ENCODE measurements at places on chromosomes 13 and 19.
A peak's percentile ranks its signal among the peaks of the same experiment; 100 is the strongest.

GRCh38 chr19:33676999-33677665 lies 55.4 kb downstream of the CHST8 start:
- DNase-seq: no peak

DNA sequence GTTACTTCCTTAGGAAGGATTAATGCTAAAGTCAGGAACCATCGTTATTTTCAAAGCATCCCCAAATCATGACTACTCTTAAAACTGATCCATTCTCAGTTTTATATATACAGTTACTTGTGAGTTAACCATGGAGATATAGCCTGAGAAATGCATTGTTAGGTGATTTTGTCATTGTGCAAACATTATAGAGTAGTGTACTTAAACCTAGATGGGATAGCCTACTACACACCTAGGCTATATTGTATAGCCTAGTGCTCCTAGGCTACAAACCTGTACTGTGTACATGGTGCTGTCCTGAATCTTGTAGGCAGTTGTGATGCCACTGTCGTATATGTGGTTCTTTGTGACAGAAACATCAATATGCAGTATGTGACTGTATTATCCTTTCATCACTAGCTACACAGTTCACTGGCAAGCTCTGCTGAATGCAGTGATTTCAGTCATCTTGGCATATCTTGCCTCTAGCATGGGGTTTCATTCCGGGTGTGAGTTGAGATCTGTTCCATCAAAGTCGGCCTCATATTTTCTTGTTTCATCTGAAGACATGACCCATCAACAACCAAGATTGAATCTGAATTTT lies 45.3 kb downstream of the CDK8 start:
- no peak for DNase-seq

GRCh38 chr13:21674490-21675009 lies 3.7 kb downstream of the FGF9 start:
- DNase-seq: no peak

DNA sequence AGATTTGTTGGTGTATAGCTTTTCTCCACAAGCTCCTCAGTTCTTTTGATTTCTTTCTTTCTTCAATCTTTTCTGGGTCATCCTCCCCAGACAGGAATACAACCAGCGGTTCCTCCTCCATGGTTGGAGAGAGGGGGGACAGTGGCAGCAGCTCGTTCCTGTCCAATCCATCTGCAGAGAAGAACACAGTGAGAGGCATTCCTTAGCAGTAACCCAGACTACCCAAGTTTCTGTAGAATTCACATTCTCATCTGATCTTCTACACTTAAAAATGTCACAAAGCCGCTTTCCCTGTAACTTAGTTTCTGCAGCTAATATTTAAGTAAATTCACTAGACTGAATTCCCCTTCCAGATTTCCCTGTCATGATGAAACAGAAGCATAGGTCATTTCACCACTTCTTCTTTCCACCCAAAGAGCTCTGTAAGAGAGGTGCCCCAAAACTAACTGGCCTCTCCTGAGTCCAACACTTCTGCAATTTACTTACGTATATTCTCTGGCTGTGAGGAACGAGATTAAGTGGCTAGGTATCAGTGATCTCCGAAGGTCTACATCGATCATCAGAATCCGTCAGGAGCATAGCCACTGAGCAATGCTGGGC lies 171.9 kb downstream of the TBC1D4 start:
- no peak for DNase-seq

- no peak for DNase-seq
Observed at GRCh38 chr19:4589579-4590410, 30.3 kb upstream of the SEMA6B start.

- no peak for DNase-seq
Observed at GRCh38 chr19:18141031-18141430, 11.9 kb upstream of the PIK3R2 start.

- no peak for DNase-seq
Observed at GRCh38 chr19:48501494-48502349, 9.9 kb downstream of the LMTK3 start.

- no peak for DNase-seq
Observed at GRCh38 chr19:45710356-45711130, 18.1 kb downstream of the QPCTL start.

DNA sequence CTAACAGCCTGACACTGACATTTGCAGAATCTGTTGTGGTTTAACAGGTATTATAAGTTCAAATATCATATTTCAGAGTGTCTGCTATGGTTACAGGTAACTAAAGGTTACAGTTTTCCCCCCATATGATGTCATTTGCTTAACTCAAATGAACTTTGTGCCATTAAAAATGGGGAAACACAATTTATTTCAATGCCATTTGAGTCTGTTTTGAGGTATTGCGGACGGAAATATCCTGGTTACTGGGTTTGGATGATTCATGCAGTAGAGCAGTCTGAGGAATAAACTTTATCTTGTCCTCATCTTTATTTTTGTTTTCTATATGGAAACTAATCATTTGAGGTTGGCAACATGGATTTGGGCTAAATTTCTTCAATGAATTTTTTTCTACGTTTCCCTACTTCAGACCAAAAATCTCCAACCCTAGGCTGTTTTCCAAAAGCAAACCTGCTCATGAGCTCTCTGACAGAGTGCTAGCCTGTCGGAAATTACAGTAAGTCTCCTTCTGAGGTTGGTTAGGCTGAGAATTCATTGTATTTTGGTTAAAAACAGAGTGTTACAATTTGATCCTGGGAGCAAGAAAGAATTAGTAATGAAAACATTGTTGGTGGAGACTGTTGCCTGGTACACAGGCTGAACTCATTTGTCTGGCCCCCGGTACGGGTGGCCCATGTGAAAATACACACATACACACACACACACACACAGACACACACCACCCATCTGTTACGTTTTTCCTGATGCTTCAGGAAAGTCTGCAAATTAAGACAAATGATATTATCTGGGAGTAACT lies 66.1 kb downstream of the AKAP11 start:
- DNase-seq: no peak

- peak; percentile 96 for DNase-seq
Observed at GRCh38 chr13:41694545-41695301, 237.4 kb downstream of the RGCC start.

- DNase-seq: no peak
Observed at GRCh38 chr13:52924289-52925148, 76.1 kb upstream of the PCDH8 start.

GRCh38 chr19:27821418-27822018 lies 1391.4 kb downstream of the UQCRFS1 start:
- no peak for DNase-seq

- no peak for DNase-seq
Observed at GRCh38 chr19:11108746-11109145, 19.5 kb downstream of the LDLR start.

GRCh38 chr19:29860492-29860891 lies 48.7 kb downstream of the CCNE1 start:
- no peak for DNase-seq

GRCh38 chr13:58907347-58907746 lies 1256.4 kb downstream of the DIAPH3 start:
- DNase-seq: no peak

GRCh38 chr13:33859691-33860303 lies 41.8 kb downstream of the RFC3 start:
- no peak for DNase-seq
